NCI-H1436 (cell line): ENCODE measurements at places on chromosomes 2 and 18.

GRCh38 chr2:127115471-127116199 lies 8.7 kb upstream of the BIN1 start:
- no peak for DNase-seq

DNA sequence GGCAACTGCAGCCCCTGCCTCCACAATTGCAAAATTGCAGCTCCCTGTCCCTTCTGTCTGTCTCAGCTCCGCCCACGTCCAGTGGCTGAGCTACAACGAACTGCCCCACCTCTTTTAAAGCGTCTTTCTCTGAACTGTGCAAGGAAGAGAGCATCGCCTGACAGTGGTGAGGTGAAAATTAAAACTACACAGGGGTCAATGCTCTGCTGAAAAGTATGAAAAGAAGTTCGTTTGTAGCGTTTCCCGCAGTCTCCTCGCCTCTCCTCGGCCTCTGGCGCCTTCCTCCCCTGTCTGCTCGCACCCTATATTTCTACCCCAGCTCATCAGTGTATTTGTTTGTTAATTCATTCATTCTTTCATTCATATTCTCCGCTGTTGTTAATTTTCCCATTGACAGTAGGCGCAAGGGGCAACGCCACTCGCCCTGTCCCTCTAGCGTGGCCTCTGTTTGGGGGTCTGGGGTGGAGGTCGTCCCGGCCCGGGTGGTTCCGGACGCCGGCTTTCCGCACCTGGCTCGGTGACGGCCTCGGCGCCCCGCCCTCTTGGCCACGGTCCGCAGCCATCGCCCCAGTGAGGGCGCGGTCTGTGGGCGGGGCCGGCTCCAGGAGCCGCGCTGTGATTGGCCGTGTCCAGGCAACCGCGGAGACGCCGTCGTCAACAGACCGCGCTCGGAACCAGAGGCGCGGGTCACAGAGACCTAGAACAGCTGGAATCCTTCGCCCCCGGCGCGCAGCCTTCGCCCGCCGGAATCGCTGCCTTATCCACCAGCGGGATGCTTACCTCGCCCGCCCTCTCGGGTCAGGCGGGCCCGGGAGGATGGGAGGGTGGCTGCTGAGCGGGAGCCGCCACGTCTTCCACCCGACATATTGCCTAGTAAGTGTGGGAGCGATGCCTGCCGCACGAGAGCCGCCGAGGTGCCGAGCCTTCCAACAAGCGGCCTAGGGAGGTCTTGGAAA lies at the start of gene VWA3B:
TSS of gene VWA3B (plus strand) at position 677 of the 956 bp plus-strand sequence. CDS start 5,926 bp downstream, outside the sequence.
- peak; percentile 25 for DNase-seq

DNA sequence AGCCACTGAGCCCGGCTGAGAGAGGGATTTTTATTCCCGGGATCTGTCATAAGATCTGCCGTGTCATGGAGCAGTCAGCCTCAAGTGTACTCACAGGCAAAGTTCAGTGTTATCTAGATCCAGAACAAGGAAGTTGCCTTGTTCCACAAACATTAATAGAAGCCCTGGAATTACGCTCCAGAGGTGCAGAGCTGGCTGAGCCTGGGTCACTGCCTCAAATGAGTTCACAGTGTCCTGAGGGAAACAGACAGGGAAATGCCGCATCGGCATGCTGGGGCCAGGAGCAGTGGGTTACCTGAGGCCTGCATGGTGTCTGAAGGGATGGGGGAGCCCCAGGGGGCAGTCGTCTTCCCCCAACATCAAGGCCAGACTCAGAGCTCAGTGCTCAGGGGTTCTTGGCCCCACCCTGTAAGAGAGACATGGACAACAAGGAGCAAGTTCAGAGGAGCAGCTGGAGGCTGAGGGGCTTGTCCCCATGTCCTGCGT lies 42.7 kb upstream of the ODC1 start:
- no peak for DNase-seq

DNA sequence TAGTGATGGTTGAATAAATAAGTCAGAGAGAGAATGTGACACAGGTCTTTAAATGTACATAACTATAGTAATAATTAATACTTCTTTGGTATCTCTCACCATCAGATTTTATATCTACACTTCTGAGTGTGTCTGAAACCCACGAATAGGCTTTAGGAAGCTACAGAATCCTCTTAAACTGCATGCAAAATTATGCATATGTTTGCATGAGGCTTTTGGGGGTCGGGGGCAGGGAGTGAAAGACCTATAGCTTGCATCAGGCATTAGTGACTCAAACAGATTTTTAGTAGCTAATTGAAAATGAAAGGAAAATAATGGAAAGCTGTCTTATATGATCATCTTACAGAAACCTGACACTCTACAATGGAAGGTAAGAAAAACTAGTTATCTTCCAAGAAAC lies 14.9 kb downstream of the LRPPRC start:
- no peak for DNase-seq

- no peak for DNase-seq
Observed at GRCh38 chr18:3713166-3713565, 263.2 kb downstream of the TGIF1 start.

GRCh38 chr2:96374211-96374951 lies 38.8 kb downstream of the NCAPH start:
- DNase-seq, result peak; percentile 86

DNA sequence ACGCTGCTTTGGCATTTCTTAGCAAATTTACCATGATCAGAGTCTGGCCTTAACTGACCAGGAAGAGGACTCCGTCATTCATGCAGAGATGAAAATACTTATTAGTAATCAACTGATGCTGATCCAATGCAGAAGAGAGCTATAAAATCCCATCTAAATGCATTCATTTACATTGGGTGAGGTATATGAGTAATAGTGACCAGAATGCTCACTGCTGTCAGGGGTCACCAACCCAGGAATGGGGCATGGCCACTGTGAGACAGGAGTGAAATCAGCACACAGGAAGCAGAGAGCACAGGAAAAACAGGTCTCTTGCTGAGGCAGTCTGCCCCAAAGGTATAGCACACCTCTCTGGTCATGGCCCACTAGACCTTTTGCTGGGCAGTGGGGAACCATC lies 68.1 kb upstream of the TMEM247 start:
- DNase-seq, result no peak

- no peak for DNase-seq
Observed at GRCh38 chr2:202628646-202629198, 6.0 kb upstream of the FAM117B start.

DNA sequence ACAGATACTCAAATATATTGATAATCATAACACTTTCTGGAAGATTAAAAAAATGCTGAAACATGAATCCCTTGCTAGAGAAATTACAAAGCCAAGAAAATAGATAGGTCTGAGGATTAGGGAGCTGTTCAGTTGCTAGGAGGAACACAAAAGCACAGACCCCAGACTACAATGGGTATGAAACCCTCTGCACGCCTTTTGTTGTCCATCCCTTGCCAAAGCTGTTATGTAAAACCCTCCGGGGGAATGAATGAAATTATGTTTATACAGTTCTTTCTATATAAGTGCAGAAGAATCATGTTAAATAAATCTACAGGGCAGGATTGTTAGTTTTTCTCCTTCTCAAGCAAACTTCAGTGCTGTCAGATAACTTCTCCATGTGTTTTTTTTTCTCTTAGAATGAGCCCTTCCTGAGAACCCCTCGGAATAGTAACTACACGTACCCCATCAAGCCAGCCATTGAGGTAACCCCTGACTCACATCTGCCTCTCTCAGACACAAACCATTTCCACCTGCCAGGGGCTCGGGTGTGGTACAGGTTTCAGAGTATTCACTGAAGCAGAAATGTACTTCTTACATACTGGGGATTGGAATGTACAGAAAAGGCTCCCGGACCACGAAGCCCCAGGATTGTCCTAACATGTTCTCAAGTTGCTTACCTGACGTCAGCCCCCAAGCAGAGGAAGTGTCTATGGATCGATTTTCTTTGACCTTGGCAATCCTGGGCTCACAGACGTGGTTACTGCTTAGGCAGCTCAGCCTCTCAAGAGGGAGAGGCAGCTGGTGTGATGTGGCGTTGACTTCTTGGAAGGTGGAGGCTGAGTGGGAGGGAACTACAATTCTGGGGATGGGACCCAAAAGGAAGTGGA lies 118.0 kb downstream of the PLB1 start:
- no peak for DNase-seq

GRCh38 chr2:108934583-108935245 lies 54.3 kb downstream of the EDAR start:
- no peak for DNase-seq

GRCh38 chr2:239151201-239152131 lies 249.4 kb downstream of the HDAC4 start:
- DNase-seq, result no peak

DNA sequence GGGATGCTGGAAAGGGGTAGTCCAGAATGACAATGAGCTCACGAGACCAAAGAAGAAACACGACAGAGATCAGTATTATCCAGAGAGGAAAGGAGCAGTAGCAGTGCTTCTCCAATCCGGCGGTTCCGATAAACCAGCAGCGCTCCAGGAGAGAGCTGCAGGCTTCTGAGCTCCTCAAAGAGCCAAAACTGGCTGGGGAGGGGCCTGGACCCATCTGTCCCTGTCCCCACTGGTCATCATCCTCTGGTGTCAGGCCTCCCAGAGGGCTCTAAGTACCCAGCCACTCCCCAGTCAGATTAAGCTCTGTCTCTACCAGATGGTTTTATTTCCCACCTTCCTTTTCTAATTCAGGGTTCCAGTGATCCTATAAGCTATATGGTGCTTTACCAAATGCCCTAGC lies 23.2 kb downstream of the DNAJC27 start:
- DNase-seq, result no peak

DNA sequence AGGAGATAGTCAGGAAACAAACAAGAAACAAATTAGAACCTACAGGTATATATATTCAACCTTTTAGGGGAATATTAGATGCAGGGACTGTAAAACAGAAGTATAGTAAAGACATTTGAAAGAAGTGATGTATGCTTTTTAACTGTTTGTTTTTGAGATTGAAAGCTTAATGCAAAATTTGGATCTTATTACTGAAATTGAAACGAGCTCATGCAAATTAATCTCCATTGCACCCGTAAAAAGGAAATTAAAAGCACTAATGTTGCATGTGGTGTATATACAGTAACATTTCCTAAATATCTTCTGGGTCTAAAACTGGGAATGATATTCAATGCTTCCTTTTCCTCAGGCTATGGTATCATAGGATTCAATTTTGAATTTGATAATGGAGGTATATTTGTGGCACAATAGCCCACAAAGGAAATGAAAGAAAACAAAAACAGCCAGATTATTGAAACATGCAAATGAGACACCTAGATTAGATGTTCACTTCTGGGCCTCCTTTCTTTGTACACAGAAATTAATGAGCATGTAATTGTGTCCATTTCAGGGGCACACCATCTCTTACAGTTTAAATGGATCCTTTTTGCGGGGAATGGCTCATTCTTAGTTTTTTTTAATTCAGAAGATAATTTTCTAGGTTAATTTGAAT lies 1.6 kb upstream of the ELOA2 start:
- no peak for DNase-seq

DNA sequence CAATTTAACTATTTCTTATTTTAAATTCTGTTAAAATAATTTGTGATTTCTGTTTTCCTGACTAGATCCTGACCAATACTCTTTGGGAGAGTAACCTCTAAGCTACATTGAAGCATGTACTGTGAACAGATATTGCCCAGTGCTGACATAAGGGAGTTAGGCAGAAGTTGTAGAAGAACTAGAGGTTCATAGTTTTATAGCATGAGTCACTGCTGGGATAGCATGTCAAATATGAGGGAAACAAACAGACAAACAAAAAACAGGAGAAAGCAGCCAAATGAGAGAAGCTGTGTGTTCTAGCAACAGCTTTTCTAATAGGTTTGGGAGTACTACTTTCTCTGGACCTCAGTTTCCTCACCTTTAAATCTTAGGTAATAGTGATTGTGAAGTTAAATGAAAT lies 72.4 kb downstream of the CERS6 start:
- DNase-seq, result no peak

DNA sequence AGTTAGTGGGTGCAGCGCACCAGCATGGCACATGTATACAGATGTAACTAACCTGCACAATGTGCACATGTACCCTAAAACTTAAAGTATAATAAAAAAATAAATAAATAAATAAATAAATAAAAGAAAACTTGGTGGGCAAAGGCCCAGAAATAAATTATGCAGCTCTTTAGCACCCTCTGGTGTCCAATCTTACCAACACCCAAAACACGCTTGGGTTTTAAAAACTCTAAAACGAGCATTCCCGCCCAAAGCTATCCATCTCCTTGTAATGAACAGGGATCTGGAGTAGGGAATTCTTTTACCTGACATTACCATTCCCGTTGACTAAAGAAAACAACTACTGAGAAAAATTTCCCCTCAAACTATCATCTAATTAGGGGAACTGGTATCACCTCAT lies 2005.9 kb upstream of the CELF4 start:
- DNase-seq, result no peak

DNA sequence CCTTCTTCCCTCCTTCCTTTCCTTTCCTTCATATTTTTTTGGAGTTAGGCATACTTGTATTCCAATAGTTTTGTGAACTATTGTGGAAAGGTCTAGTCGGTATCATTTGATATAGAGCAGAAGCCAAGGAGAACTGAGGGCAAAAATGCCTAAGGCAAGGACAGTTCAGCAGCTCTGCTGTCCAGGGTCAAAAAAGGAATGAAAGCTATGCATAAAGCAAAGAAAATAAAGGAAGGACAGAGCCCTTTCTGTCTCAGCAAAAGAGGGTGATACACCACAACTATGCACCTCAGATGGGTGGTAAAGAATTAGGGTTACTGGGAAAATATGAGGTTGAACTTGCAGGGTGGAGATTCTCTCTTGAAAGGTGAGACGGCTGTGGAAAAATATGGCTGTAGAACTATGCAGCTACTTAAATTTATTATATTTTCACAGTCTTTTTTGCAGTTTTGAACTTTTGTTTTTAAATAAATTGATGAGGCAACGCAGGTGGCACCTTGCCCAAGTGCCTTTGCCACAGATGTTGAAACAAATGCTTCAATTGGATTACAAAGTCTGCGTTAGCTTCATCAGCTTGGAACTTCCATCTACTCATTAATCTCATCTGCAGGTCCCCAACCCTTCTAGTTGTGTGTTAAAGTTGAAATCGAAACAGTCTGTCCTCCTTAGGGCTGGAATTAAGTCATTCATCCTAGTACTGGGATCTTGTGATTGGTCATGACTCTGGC lies 20.8 kb downstream of the LHCGR start:
- no peak for DNase-seq

DNA sequence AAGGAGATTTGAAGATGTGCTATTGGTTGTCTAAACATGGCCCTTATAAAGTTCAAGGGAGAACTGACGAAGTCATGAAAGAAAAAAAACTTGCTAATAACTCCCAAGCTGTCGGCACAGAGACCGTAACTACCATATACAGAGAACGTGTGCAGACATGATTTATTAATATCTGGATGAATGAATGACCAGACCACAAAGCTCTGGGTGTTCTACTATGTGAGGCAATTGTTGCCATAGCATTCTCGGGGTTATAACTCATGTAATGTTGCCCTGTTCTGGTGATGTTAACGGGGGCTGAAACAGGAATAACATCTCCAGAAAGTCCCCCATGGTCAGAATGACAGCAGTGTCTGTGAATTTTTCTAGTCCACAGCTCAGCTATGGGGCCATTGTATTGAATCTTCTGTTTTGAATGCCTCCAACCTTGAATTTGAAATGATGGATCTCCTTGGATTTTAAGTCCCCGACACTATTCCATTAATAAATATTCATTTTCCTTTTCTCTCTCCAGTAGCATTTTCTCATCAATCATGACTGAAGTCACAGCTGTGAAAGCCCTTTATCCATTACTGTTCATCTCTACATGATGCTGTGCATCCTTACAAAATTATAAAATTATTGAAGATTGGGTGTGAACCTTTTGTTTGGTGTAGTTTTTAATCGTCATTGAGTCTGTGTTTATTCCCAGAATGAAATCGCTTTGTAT lies 483.4 kb upstream of the KLHL29 start:
- DNase-seq, result no peak
